ENCODE measurements at places on chromosomes 16 and 17. TPM values are rescaled to one million over a fixed set of nuclear protein-coding genes. Genes with fewer than 3 reads are reported as not detected.
A peak's percentile ranks its signal among the peaks of the same experiment; 100 is the strongest.

Gene CARHSP1
- total RNA-seq = 61.5 TPM

DNA sequence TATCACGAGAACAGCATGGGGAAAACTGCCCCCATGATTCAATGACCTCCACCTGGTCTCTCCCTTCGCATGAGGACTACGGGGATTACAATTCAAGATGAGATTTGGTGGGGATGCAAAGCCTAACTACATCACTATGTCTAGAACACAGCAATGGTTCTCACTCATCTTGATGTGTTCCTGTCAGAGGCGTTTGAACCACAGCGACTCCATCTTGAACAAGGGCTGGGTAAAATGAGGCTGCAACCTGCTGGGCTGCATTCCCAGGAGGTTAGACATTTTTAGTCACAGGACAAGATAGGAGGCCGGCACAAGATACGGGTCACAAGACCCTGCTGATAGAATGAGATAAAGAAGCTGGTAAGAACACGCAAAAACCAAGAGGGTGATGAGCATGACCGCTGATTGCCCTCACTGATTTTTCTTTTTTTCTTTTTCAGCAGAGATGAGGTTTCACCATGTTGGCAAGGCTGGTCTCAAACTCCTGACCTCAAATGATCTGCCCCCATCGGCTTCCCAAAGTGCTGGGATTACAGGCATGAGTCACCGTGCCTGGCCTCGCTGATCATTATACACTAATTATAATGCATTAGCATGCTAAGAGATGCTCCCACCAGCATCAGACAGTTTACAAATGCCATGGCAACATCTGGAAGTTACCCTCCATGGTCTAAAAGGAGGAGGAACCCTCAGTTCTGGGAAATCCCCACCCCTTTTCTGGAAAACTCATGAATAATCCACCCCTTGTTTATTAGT, 3.0 kb upstream of the PPY start:
- peak; percentile 20 for DNase-seq

DNA sequence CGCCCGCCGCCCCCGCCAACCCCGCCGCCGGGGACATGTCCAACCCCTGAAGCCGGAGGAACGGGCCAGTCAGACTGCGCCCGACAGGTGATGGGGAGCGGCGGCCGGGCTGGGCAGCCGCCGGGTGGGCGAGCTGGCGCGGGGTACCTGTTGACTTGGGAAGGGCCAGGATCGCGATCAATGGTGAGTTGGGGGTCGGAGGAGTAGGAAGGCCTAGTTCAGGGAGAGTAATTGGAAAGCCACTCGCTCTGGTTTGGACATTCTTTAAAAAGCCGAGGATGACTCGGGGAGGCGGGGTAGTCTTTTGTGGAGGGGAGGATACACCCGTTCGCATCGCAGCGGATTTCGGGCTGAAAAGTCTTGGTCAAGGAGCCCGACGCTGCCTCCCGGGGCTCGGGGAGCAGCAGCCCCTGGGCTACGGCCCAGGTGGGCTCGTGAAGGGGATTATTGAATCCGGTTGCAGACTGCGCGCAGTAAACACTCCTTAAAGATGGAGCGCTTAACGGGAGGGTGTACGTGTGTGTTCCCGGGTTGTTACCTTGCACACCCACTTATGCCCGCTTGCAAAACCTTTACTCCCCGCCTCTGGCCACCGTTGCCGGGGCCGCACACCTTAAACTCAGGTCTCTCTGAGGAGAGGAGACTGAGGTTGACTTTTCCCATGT, 123.8 kb downstream of the GOSR1 start:
- DNase-seq = no peak

Gene EIF5A
- 915 TPM for total RNA-seq

- no peak for DNase-seq
These were observed 112.3 kb upstream of the CLEC3A start for GRCh38 chr16:77910021-77910420.

Gene KRTAP1-1
- not detected for total RNA-seq

- no peak for DNase-seq
These were observed 863 bp upstream of the UTS2R start for GRCh38 chr17:82370471-82371332.

- no peak for DNase-seq
These were observed 119.6 kb downstream of the ZFHX3 start for GRCh38 chr16:72928090-72928981.

- DNase-seq = no peak
These were observed 29.3 kb downstream of the TENT4B start for GRCh38 chr16:50182441-50182840.

Gene CTRB1
- total RNA-seq = not detected

Gene DNAH3
- total RNA-seq = not detected

GRCh38 chr17:41863074-41863848, 2.0 kb downstream of the KLHL11 start:
- DNase-seq = no peak

Gene LMF1
- 15.0 TPM for total RNA-seq

GRCh38 chr17:44241106-44241624, 21.7 kb upstream of the UBTF start:
- DNase-seq = no peak

Gene KRT31
- total RNA-seq = not detected

Gene OR1F1
- 0.32 TPM for total RNA-seq

Gene CRYM
- total RNA-seq = 0.50 TPM

Gene VASN
- 32.0 TPM for total RNA-seq

GRCh38 chr16:4340443-4340842, 10.7 kb downstream of the PAM16 start:
- no peak for DNase-seq

GRCh38 chr16:10888320-10888937, 11.4 kb downstream of the CIITA start:
- DNase-seq = no peak

Gene NLRC3
- 0.23 TPM for total RNA-seq

DNA sequence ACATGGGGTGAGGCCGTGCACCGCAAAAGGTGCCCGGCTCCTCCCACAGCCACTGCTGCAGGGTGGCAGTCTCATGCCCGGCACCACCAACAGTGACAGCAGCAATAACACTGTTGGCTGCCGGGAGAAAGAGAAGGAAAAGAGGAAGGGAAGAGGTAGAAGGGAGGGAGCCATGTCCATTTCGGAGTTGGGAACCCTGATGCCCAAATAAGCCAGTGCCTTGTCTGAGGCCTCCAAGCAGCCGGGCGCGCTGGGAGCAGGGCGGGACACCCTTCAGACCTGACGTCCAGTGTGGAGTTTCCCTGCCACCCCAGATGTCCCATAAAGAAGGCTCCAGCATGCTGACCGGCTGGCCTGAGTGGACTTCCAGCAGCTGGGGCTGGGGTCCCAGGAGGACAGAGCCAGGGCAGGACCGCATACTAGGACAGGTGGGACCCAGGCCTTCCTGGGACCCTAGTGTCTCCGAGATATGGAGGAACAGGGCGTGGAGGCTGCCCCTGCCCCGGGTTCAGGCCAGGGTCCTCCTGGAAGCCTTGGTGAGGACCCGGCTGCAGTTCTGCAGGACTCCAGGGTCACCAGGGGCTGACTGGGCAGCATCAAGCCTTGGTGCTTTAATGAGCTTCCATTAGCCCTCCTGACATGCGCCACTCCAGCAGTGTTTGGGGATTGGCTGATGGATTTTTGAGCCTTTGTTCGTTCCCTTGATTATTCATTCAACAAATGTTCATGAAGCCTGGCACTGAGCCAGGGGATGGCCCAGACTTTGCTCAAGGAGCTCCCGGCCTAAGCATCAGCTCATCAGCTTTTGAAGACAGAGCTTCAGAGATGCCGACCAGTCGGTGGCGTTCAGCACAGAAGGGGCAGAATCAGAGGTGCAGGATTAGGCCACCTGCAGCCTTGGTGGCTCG, 223.6 kb upstream of the CIBAR2 start:
- no peak for DNase-seq

Gene MEFV
- total RNA-seq = not detected

DNA sequence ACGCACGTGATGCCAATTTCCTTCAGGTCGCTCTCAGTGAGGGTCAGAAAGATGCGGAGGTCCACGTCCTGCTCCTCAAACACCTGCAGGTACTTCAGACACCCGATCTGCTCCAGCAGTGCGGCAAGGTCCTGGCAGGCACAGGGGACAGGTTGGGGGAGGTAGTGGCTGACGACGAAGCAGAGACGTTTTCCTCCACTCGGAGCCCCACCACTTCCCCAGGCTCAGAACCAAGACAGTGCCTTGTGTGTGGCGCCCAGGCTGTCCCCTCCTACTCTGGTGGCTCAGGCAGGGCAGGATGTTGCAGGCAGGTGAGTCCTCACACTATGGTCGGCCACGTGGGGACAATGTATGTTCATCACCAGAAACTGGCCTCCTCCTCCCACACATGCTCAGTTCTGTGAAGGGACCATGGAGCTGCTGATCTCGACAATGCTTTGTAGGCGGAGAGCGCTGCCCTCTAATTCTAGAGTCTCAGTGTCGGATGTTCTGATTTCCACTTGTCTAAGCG, 5.7 kb downstream of the NUDT16L1 start:
- DNase-seq = no peak

DNA sequence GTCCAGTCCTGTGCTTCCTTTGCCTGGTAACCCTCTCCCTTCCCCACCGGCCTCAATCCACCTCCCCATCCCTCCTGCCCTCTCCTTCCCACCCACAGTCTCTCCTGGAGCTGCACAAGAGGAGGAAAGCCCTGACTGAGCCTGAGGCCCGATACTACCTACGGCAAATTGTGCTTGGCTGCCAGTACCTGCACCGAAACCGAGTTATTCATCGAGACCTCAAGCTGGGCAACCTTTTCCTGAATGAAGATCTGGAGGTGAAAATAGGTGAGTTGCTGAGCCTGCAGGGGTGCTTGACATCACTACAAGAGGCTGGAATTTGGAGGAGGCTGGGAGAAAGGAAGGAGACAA, 1.3 kb downstream of the PLK1 start:
- DNase-seq = no peak

GRCh38 chr17:65723431-65724151, 162.1 kb upstream of the AXIN2 start:
- DNase-seq = peak; percentile 58

Gene SP6
- total RNA-seq = 1.3 TPM

Gene COL1A1
- total RNA-seq = 18,656 TPM

Gene HIRIP3
- 5.0 TPM for total RNA-seq

Gene WWOX
- 7.1 TPM for total RNA-seq

Gene DNAH17
- total RNA-seq = 0.14 TPM

DNA sequence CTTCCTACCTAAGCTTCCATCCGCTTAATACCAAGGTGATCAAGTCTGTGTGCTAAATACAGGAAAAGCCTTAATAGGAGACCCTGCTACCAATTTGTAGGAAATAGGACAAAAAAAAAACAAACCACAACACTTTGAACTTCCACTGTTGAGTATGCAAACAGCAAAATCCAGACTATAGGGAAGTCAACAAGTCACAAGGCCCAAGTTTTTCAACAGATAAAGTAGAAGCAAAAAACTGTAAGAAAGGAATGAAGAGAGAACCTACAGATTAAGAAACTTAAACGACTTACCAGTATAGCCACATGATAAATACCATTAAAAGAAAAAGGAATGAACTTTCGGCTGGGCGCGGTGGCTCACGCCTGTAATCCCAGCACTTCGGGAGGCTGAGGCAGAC, 7.4 kb downstream of the USP22 start:
- DNase-seq = no peak

DNA sequence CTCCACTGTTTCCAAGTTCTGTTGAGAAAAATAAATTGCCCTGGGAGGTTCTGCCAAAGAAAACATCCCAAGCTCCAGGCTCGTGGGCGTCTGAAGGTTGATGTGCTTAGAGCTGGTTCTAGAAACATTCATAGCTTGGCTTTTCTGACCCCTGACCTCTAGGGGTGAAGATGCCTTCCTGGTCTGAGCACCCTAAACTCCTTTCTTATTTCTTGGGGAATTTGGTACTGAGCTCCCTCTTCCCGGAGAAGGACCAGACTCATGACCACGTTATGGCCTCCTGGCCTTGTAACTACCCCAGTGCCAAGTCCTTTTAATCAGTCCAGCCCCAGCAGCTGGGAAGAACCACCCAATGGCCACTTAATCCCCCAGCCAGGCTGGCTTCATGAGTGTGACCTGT, 66.4 kb downstream of the MYH11 start:
- no peak for DNase-seq

Gene TTLL6
- total RNA-seq = not detected

Gene EVPLL
- not detected for total RNA-seq

Gene MYO15B
- total RNA-seq = 6.2 TPM

DNA sequence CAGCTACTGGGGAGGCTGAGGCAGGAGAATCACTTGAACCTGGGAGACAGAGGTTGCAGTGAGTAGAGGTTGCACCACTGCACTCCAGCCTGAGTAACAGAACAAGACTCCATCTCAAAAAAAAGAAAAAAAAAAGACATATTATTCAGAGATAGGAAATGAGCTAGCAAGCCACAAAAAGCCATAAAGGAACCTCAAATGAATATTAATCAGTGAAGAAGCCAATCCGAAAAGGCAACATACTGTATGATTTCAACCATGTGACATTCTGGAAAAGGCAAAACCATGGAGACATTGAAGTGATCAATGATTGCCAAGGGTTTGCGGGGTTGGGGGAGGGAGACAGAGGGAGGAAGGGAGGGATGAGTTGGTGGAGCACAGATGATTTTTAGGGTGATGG, 8.4 kb upstream of the EXOC7 start:
- DNase-seq = peak; percentile 23

DNA sequence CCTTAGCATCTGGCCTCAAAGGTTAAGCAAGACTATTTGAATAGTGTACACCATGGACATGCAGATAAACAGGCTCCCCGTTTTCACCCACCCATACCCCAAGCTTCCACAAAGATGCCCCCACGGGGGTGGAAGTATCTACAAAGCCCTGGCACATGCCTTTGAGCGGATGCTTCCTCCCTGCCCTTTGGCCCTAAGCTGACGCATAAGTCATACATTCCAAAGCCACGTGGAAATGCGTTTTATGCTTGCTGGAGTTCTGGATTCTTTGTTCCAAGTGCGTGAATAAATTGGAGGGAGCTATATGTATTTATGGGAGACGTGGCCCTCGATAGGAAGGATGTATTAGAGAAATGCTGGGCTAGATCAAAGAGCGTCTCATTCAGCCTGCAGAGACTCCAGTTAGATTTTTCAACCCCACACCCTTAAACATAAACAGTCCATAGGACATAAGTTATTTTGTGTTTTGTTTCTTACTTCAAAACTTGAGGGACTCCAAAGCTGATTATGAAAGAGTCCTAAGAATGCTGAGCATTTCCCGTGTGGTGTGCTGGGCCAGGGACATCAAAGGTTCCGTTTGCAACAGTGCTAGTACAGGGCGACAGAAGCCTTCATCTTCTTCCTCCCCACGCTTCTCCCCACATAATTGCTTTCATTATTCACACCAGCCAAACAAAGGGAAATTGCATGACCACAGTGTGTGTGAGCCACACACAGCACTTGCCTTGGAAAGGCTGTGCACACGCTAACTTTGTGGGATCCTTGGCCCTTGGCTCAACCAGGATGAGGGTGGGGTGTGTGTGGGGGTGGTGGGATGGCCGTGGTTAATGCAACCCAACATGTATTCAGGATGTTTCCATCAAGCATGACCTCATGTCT, 73.6 kb downstream of the WIPI1 start:
- peak; percentile 93 for DNase-seq

DNA sequence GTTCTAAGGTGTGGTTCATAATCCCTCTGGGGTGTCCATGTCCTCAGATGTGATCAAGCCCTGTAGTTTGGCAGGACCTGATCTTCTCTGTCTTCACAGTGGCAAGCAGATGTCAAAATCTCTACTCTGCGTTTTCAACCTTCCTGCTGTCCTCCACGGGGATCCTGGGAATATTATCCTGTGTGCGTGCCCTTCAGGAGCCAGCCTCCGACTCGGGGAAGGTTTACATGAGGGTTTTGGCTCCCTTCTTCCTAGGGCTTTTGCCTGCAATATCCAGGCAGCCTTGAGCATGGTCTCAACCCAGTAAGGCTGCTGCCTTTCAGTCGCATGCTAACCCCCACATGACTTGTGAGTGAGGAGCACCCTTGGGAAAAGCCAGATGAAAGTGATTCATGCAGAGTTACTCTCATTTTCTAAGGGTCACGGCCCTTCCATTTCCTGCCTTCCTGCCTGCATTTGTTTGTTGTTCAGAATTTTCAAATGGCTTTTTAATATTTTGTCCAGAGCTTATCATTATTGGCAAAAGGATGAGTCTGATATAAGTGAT, 202.2 kb upstream of the CHMP6 start:
- peak; percentile 89 for DNase-seq
